Stimulated activated CD8-positive, alpha-beta memory T cell treated with anti-CD3 and anti-CD28 coated beads, Interleukin-2, amount 100 ng/mL, for 48 hours (primary cell): ENCODE measurements at places on chromosomes 2 and 18.

DNA sequence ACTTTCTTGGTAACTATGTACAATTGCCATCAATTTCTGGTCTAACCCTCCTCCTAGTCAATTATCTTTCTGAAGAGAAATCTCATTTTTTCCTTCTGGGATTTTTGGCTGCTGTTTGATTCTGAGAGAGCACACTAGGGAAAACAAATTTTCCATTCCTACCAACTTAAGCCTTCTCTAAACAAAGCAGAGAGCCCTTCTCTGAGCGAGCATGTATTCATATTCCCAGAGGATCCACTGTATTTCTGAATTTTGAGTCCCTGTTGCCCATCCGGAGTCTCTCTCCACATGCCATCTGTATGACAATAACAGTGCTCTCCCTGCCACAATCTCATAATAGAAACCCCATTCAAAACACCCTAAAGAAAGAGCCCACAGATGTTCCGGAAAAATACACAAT, 78.5 kb downstream of the MAIP1 start:
- no peak for DNase-seq

GRCh38 chr2:242002944-242003343, 133.4 kb downstream of the RTP5 start:
- no peak for DNase-seq

GRCh38 chr2:160324917-160325316, 124.8 kb upstream of the ITGB6 start:
- DNase-seq, result no peak

DNA sequence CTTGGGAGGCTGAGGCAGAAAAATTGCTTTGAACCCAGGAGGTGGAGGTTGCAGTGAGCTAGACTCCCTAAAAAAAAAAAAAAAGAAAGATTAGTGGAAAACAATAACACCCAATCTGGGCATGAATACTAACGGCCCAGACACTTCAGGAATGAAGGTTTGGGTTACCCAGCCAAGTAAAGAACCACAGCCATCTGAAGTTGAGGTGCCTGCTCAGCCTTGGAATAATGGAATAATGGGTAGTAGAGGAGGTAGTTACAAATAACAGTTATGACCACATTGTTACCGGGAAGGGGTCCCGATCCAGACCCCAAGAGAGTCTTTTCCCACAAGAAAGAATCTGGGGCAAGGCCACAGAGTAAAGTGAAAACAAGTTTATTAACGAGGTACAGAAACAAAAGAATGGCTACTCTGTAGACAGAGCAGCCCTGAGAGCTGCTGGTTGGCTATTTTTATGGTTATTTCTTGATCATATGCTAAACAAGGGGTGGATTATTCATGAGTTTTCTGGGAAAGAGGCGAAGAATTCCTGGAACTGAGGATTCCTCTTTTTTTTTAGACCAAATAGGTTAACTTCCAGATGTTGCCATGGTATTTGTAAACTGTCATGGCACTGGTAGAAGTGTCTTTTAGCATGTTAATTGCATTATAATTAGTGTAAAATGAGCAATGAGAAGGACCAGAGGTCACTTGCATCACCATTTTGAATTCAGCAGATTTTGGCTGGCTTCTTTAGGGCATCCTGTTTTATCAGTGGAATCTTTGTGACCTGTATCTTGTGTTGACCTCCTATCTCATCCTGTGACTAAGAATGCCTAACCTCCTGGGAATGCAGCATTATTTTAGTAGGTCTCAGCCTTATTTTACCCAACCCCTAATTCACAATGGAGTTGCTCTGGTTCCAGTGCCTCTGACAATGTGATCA, 96.2 kb upstream of the HAAO start:
- DNase-seq, result no peak

DNA sequence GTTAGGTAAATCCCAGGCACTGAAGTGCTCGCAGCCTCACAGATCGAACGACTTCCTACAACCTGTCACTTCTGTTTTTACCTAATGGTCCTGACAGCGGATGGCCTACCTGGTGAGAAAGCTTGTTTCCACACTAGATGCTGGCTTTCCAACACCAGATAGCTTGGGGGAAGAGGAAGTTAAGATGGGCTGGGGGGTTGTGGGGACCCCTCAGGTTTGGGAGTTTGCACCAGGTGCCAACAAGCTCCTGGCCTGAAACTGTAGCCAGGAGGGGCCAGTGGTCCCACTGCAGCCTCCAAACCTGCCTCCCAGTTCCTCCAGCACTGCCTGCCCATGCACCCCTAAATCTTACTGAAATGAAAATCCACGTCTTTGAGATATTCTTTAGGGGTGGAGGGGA, 3.9 kb downstream of the TMEM185B start:
- DNase-seq, result no peak

DNA sequence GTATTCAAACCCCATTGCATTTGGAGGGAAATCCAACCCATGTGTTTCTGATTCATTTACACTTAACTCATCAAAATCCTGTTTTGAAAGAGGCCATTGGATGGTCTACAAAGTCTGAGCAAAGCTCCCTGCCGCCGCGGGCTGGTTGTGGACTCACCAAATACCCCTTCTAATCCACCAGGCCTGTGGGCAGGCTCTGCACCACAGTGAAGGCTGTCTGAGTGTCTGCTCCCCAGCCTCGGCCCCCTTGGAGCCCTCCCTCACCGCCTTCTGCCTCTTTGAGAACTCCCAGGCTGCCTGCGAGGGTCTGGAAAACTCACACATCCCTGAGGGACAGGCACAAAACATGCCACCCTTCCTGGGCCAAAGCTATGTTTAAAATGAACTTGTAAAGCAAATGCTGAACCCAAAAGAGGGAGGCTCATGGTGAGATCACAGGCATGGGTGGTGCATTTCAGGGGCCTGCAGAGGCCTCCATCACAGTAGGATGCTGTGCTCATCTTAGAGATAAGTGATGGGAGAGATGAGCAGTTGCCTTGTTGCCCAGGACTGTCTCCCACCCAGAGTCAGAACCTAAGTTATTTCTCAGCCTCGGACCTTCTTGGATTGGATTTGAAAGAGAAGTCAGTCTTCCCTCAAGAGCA, 225.0 kb downstream of the CYP26B1 start:
- no peak for DNase-seq
